ENCODE measurements at places on chromosomes 11 and 22.
A peak's percentile ranks its signal among the peaks of the same experiment; 100 is the strongest.

GRCh38 chr11:58905011-58905720, 34.1 kb upstream of the GLYATL1 start:
- peak; percentile 80 for DNase-seq

GRCh38 chr11:115889712-115890111, 385.5 kb upstream of the CADM1 start:
- DNase-seq, result no peak

GRCh38 chr22:42188808-42189447, 58.3 kb upstream of the CYP2D6 start:
- DNase-seq, result no peak

DNA sequence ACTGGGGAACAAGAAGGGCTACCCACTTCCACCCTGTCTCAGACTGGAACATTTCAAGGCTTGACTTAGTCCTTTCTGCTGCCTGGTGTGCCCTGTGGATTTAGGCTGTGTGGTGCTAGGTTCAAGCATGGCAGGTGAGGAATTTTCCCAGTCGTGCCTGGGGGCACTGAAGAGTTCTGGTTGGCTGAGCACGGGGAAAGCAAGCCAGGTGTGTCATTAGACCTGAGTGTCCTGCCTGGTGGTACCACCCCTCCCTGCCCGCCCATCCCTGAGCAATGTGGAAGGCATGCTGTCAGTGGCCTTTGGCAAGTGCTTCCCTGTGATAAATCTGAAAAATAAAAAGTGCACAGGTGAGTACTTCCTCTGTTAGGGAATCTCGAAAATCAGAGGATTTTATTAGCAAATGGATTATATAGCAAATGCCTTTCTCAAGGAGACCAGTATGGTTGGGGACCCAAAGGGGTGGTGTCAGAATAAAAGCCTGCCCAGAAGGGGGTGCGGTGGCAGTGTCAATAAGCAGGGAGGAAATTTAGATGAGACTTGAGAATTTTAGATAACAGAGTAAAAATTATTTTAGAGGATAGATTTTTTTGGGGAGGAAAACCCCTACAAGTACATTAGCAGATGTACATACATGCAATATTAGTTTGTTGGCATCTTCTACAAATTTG, 22.8 kb downstream of the TEAD1 start:
- DNase-seq, result no peak

DNA sequence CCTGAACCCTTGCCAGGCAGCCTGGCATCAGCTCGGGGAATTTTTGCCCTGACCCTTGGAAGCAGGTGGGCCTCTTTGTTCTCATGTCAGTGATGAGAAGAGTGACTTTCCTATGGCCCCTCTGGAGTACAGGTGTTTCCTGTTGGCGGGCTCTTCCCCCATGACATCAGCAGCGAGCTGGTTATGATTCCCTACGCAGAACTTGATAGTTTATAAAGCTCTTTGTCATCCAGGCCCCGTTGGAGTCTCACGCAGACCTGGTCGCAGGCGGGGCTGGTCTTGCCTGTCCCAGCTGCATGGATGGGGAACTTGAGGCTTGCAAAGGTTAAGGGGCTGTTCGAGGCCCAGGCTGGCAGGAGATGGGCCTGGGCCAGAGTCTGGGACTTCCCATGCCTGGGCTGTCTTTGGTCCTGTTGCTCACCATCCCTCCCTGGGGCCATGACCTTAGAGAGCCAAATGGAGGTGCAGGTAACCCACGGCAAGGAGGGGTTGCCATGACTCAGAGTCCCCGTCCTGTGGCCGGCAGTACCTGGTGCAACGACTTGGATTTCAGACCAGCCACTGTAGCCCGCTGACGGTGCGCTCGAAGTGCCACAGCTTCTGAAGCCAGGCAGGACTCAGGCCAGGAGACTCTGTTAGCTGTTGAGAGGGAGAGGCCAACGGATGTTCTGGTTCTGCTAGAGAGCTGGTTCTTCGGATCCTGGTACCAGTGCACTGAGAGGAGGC, 45.9 kb upstream of the PPP6R3 start:
- no peak for DNase-seq

GRCh38 chr11:64810891-64811272, 531 bp upstream of the MEN1 start:
- no peak for DNase-seq

DNA sequence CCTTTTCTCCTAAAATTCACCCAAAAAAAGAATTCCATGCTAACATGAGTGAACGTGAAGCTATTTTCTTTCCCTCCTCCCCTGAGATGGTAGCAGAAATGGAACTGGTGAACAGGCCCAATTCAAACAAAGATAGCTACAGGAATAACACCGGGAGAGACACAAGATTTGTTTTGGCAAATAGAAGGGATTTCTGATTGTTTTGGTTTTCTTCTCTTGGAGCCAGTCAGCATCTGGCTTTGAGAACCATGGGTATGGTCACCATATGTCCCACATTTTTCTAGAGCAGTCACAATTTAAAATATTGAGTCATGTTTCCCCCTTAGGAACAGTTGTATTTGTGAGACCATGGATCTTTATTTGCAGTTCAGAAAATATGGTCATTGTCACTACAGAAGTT, 214.1 kb downstream of the FAM76B start:
- no peak for DNase-seq

- DNase-seq, result no peak
Observed at GRCh38 chr11:17736930-17737817, 2.6 kb downstream of the KCNC1 start.

GRCh38 chr11:73875840-73876239, 806 bp downstream of the COA4 start:
- no peak for DNase-seq

- no peak for DNase-seq
Observed at GRCh38 chr11:128520888-128521681, 66.3 kb downstream of the ETS1 start.

GRCh38 chr11:74524978-74525377, 31.5 kb upstream of the LIPT2 start:
- no peak for DNase-seq

GRCh38 chr11:12288212-12288930, 89.0 kb upstream of the PARVA start:
- peak; percentile 82 for DNase-seq

DNA sequence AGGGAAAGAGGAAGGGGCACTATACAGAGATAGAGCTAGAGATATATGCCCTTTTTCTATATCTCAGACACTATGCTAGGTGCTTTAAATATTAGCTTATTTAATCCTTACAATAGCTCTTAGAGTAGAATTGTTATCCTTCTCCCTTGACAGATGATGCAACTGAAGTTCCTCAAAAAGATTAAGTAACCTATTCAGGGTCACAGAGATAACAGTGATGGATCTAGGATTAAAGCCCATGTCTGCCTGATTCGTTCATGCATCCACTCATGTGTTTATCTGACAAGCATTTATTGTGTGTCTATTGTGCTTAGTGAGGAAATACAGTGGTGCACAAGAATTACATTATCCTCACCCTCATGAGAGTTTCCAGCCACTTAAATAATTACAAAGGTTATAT, 8.7 kb downstream of the CCDC83 start:
- no peak for DNase-seq

DNA sequence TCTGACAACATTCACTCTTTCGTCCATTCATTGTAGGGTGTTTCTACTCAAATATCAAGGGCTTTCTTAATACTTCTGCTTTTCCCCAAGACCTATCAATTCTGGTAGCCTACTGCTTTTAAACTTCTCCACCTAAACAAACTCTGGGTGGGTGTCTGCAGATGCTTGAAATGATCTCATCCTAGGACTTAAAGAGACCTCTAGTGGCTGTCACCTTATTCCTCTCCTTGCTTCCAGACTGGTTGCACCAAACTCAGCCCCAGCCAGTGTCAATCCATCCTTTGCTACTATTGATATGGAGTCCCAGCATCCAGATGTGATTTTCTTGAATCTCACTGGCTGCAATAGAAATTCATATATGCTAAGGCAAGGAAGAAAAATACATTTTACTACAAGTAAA, 274.7 kb downstream of the NXPE2 start:
- no peak for DNase-seq

GRCh38 chr11:65892661-65893317, 2.3 kb downstream of the CCDC85B start:
- no peak for DNase-seq

DNA sequence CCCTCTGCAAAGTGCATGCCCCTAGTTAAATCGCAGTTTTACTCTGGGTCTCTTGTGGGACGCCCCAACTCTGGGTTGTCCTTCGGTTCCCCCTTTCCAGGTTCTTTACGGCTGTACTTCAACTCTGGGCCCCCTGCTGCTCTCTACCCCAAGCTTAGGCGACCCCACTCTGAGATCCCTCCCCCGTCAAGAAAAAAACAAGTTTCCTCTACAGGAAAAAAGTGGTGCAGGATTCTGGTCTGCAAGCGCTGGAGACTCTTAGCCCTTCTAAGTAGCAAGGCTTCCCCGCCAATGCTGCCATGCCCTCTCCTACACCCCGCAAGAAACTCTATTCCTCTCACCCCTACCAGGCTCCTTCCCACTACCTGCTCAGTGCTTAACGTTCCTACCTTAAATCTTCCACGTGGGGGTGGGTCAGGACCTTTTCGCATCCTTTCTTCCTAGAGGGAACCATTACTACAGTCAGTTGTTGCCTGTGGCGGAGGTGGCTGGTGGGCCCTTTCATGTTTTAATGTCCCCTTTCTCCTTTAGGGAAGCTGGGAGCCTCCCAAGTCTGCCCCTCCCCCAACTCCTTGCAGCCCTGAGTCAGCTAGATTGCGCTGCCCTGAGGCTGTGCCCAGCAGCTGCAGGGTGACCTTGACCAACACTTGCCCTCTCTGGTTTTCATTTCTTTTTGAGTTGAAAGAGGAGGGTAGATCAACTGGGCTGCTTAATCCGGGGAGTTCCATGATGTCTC, 1.4 kb downstream of the NEFH start:
- DNase-seq, result peak; percentile 83

Measured in H1 (cell line).